Mammary epithelial cell (primary cell): ENCODE measurements at places on chromosomes 13 and 19. TPM values are rescaled to one million over a fixed set of nuclear protein-coding genes. Genes with fewer than 3 reads are reported as not detected.

DNA sequence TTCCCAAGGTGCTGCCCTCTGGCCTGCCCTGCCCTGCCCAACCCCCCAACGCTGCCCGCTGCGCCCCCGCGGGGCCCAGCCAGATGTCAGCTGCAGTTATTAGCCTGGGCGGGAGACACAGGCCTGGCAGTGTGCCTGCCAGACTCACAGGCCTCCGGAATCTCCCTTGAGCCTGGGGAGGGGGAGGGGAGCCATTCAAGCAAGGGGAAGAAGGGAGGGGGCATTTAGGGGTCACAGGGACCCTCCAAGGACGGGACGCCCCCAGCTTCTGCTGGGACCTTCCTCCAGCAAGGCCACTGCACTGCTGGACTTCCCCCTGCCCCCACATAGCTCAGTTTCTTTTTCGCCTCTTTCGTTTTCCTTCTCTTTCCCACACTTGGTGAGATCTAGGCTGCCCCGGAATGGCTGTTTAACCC, 2.6 kb upstream of the JUNB start:
- peak; percentile 78 for DNase-seq

DNA sequence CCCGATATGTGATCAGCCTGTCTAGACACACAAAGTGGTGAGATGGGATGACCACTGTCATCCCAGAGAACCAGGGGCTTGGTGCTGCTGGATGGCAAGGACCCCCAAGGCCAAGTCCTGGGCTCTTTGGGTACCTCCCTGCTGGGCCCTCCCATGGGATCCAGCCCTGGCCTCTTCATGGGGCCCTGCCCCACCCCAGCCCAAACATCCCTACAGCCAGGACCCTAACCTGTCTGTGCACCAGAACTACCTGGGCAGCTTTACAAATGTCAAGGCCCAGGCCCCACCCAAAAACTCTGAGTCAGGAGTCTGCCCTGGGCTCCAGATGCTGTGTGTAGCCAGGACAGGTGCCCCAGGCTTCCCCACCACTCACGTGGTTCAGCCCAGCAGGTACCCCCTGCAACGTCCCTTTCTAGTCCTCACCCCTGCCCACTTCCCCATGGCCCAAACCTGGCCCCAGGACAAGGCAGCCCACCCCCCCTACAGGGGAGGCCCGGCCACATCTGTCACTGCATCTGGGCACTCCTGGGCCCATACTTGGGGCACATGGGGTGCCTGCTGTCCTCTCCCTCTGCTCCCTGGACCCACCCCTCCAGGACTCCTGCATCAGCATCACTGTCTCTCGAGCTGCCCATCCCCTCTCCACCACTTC, 233.5 kb downstream of the TUBA3C start:
- no peak for DNase-seq

- DNase-seq, result peak; percentile 65
Measured at GRCh38 chr13:42747399-42747873, 33.9 kb upstream of the FAM216B start.

GRCh38 chr13:52924289-52925148, 76.1 kb upstream of the PCDH8 start:
- no peak for DNase-seq

- peak; percentile 48 for DNase-seq
Measured at GRCh38 chr19:35044317-35045117, 3.0 kb downstream of the HPN start.

Gene CYP2A7
- not detected for total RNA-seq

Gene BEST2
- total RNA-seq, result 0.50 TPM
